ENCODE measurements at places on chromosomes 3 and 15. TPM values are rescaled to one million over a fixed set of nuclear protein-coding genes. Genes with fewer than 3 reads are reported as not detected.

The PLSCR2 gene
- total RNA-seq = not detected

The GHSR gene
- not detected for total RNA-seq

The NEK11 gene
- total RNA-seq = 4.9 TPM

The IQCF5 gene
- total RNA-seq = not detected

The CLDN16 gene
- not detected for total RNA-seq

The KLHL40 gene
- not detected for total RNA-seq

The SLC22A14 gene
- total RNA-seq = not detected

DNA sequence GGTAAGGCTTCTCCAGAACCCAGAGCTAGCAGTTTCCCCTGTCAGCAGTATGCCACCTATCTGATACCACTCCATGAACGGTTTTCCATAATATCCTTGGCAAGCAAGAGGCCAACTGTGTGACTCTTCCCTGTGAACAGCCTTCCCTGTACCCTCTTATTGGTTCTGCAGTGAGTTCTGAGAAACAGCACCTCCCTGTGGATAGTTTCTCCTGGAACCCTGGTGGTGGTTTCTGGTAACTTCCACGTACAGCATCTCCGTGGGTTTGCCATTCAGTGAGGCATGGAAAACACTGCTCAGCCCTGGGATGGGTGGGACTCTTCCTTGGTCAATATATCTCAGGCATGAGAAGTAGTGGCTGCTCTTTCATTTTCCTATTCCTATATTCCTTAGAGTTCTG lies 19.4 kb upstream of the SERPINI2 start:
- peaks cover 4% of the 10 kb centered on the region for H3K27me3 ChIP-seq
- peak; percentile 2 for DNase-seq
- no peaks in the 10 kb centered on the region for H3K36me3 ChIP-seq
- H3K4me3 ChIP-seq = no peak overlapping the region
- H3K4me1 ChIP-seq = no peaks in the 10 kb centered on the region

GRCh38 chr3:147191795-147192385 lies 214.5 kb downstream of the ZIC4 start:
- no peak overlapping the region for H3K4me3 ChIP-seq
- H3K27ac ChIP-seq = no peak overlapping the region
- peaks cover 3% of the 10 kb centered on the region for H3K36me3 ChIP-seq
- H3K4me1 ChIP-seq = peaks cover 10% of the 10 kb centered on the region
- no peaks in the 10 kb centered on the region for H3K27me3 ChIP-seq

DNA sequence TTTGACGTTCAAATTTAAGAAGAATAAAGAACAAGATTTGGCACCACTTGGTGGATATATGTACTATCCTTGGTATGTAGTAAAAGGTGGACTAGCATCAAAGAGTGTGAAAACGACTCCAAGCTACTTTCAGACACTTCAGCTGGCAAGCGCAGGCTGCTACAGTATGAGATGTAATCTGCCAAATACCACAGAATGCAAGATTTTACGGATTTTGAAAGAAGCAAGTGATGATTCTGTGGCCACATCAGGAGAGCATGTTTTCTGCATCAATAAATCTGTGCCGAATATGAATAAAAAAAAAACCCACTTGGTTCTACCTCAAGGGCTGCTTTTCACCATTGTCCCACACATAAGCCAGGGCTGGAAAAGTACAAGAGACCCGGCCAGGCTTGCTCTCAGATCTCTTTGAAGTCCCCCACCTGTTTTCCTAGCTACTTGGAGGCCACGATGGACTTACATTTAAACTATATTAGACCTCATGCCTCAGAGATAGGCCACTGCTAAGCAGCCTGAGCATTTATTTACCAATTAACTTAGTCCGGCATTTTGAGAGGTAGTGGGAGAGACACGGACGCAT lies 37.4 kb downstream of the MYO1E start:
- H3K27ac ChIP-seq = no peak overlapping the region
- peaks cover 10% of the 10 kb centered on the region for H3K4me1 ChIP-seq
- H3K27me3 ChIP-seq = no peaks in the 10 kb centered on the region
- no peak for DNase-seq

- peaks cover 6% of the 10 kb centered on the region for H3K4me1 ChIP-seq
- no peak overlapping the region for H3K4me3 ChIP-seq
- H3K36me3 ChIP-seq = peaks cover 7% of the 10 kb centered on the region
- H3K27ac ChIP-seq = no peak overlapping the region
These were observed 18.1 kb upstream of the C3orf38 start for GRCh38 chr3:88131695-88132094.

- H3K36me3 ChIP-seq = no peaks in the 10 kb centered on the region
- peak; percentile 76 for DNase-seq
- no peak overlapping the region for H3K27ac ChIP-seq
These were observed 16.1 kb upstream of the CACNA2D2 start for GRCh38 chr3:50519471-50520089.

DNA sequence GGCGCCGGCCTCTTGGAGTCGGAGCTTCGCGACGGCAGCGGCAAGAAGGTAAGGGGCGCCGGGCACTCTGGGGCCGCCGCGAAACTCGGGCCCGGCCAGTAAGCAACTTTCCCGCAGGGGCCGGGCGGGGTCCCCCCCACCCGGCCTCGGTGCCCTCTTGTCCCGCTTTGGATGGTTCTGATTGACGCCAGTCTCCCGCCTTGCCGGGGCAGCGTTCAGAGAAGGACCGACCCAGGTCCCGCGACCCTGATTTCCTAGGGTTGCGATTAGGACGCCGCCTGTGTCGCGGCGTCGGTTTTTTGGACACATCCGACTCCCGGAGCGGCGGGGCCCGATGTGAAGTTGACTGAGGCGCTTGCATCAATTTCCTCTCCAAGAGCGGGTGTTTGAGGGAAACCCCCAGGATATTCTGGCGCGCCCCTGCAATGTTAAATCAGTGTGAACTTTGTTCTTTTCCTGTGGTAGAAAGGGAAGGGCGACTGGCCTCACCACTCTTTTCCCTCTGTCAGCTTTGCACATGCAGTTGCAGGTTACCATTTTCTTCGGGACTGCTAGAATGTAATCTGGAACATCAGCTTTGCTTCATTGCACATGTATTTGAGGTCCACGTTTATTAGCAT lies 755 bp downstream of the PDE8A start:
- DNase-seq = no peak
- H3K36me3 ChIP-seq = no peaks in the 10 kb centered on the region
- no peak overlapping the region for H3K27ac ChIP-seq
- peaks cover 64% of the 10 kb centered on the region for H3K27me3 ChIP-seq
- H3K4me3 ChIP-seq = peak overlapping the region; percentile 81

- H3K4me3 ChIP-seq = no peak overlapping the region
- H3K36me3 ChIP-seq = no peaks in the 10 kb centered on the region
- H3K27me3 ChIP-seq = no peaks in the 10 kb centered on the region
- no peak for DNase-seq
These were observed 23.1 kb upstream of the ANKRD28 start for GRCh38 chr3:15820911-15821310.

GRCh38 chr3:182487611-182488010 lies 305.7 kb upstream of the ATP11B start:
- no peak overlapping the region for H3K27ac ChIP-seq
- no peak overlapping the region for H3K4me3 ChIP-seq
- H3K27me3 ChIP-seq = no peaks in the 10 kb centered on the region
- peaks cover 35% of the 10 kb centered on the region for H3K4me1 ChIP-seq

DNA sequence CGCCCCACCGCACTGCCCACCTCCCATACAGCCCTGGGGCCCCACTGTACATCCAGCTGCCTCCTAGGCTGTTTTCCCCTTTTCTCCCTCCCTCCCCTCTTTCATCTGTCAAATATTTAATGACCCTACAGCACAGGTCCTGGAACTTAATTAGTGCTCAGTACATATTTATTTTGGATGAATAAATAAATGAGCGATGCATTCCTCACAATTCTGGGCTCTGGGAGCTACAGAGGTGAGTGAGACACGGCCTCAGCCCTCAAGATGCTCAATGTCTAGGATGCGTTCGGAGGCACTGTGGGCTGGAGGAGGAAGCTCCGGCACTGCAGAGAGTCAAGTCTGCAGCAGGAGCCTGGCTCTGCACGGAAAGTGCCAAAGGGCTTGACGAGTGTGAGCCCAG lies 175.0 kb downstream of the FAM43A start:
- H3K27ac ChIP-seq = no peak overlapping the region
- H3K4me3 ChIP-seq = no peak overlapping the region
- no peak for DNase-seq
- H3K27me3 ChIP-seq = peaks cover 11% of the 10 kb centered on the region
- H3K4me1 ChIP-seq = no peaks in the 10 kb centered on the region
- no peaks in the 10 kb centered on the region for H3K36me3 ChIP-seq

DNA sequence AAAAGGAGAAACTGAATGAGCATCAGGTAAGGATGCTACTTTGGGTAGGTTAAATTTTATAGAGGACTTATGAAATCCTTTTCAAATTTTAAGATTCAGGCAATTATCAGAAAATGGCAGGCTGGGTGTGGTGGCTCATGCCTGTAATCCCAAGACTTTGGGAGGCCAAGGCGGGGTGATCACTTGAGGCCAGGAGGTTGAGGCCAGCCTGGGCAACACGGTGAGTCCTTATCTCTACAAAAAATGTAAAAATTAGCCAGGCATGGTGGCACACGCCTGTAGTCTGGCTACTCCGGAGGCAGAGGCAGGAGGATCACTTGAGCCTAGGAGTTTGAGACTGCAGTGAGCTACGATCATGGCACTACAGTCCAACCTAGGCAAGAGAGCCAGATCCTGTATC lies 23.1 kb downstream of the DCUN1D1 start:
- no peak overlapping the region for H3K27ac ChIP-seq
- H3K27me3 ChIP-seq = no peaks in the 10 kb centered on the region
- DNase-seq = no peak
- peaks cover 17% of the 10 kb centered on the region for H3K4me1 ChIP-seq
- H3K4me3 ChIP-seq = no peak overlapping the region

GRCh38 chr3:169475576-169475975 lies 187.9 kb downstream of the MECOM start:
- no peak overlapping the region for H3K27ac ChIP-seq
- DNase-seq = no peak
- H3K27me3 ChIP-seq = peaks cover under 1% of the 10 kb centered on the region
- no peak overlapping the region for H3K4me3 ChIP-seq

DNA sequence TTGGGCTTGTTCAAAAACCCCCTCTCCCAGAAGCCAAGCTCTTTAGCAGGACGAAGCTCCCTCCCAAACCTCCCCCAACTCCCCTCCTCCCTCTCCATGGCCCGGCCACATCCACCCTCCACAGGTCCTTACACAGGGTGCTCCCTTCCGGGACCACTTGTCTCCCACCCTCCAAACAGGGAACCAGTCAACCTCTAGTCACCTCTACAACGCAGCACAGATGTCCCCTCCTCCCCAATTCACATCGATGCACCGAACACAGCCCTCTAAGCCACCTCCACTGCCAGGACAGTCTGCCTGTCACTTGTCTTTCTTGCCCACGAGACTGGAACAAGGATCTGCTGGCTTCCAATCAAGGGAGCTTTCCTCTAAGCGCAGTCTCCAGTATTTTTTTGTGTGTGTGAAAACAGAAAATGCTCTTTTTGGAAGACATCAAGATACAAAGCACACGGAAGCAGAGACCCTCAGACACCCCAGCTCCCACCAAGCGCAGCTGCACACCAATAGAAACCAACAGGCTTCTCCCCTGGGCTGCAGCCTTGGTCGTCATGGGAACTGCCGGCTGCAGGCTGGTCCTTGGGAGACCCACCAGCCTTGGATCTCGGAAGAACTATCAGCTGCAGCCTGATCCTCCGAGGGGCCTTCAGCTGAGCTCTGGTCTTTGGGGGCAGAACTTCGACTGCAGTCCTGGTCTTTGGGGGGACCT lies 26.5 kb downstream of the IQSEC1 start:
- H3K4me1 ChIP-seq = peaks cover 65% of the 10 kb centered on the region
- DNase-seq = no peak
- H3K4me3 ChIP-seq = peak overlapping the region; percentile 23
- peak overlapping the region; percentile 63 for H3K27ac ChIP-seq
- no peaks in the 10 kb centered on the region for H3K27me3 ChIP-seq

- no peak overlapping the region for H3K27ac ChIP-seq
- no peaks in the 10 kb centered on the region for H3K36me3 ChIP-seq
- peaks cover 3% of the 10 kb centered on the region for H3K4me1 ChIP-seq
- DNase-seq = no peak
These were observed 396.7 kb upstream of the PDZRN3 start for GRCh38 chr3:74021449-74021848.

DNA sequence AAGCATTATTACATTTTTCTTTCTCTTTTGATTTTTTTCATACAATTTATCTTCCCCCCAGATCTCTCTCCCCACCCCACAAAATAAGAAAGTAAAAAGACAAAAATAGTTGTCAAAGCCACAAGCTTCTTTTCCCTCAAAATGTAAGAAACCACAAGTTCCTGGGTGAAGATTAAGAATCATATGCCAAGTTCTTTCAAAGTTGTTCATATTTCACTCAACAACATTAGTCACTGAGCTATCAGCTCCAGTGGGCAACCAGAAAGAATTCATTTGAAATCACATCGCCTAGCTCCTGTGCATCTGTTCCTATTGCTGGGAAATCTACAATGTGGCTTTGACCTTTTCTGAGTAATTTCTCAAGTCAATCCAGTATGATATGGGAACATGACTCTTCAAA lies 681.6 kb upstream of the ARPP21 start:
- peaks cover 4% of the 10 kb centered on the region for H3K4me1 ChIP-seq
- DNase-seq = no peak
- H3K27ac ChIP-seq = no peak overlapping the region
- no peak overlapping the region for H3K4me3 ChIP-seq
- H3K36me3 ChIP-seq = no peaks in the 10 kb centered on the region

GRCh38 chr15:63332367-63333124 lies 49.1 kb downstream of the CA12 start:
- H3K27me3 ChIP-seq = no peaks in the 10 kb centered on the region
- H3K36me3 ChIP-seq = no peaks in the 10 kb centered on the region
- H3K4me3 ChIP-seq = no peak overlapping the region
- no peak for DNase-seq
- H3K27ac ChIP-seq = no peak overlapping the region

GRCh38 chr15:58393241-58393662 lies 38.5 kb upstream of the LIPC start:
- no peak for DNase-seq
- H3K27ac ChIP-seq = no peak overlapping the region
- no peak overlapping the region for H3K4me3 ChIP-seq
- H3K4me1 ChIP-seq = peaks cover 20% of the 10 kb centered on the region
- H3K27me3 ChIP-seq = no peaks in the 10 kb centered on the region
- no peaks in the 10 kb centered on the region for H3K36me3 ChIP-seq

DNA sequence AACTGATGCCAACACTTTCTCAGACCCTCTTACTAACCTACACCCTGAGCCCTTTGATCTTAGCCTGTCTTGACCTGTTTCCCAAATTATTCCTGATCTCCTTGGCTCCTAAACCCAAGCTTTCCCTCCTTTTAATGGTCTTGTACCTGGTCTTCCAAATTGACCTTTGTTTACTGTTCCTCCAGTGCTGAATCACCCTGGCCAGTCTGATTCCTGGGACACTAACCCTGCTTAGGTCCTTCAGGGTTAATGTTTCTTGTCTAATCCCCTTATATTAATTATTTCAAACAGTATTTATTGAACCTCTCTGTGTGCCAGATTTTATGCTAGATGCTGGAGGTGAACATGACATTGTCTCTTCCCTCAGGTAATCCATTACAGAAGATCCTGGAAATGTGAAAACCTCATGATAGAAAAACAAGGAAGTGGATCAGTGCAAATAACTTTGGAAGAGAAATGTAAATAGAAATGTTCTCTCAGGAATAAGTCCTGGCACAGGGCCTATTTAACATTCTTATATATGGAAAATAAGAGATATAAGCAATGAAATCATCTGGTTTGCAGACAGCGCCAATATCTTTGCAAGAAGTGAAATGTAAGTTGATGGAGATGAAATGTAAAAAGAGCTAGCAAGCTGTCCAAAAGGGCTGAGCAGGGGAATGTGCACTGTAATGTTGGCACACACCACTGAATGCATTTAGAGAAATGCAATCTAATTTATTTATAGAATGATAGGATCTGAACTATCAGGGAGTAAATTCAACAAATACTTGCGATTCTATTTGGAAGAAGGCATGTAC lies 20.7 kb downstream of the HGD start:
- no peaks in the 10 kb centered on the region for H3K36me3 ChIP-seq
- DNase-seq = no peak
- H3K27me3 ChIP-seq = peaks cover 11% of the 10 kb centered on the region
- no peaks in the 10 kb centered on the region for H3K4me1 ChIP-seq
- no peak overlapping the region for H3K4me3 ChIP-seq
